ENCODE measurements at places on chromosomes 1 and 21.

GRCh38 chr1:44412601-44413000, 7.5 kb downstream of the RNF220 start:
- no peak for DNase-seq

DNA sequence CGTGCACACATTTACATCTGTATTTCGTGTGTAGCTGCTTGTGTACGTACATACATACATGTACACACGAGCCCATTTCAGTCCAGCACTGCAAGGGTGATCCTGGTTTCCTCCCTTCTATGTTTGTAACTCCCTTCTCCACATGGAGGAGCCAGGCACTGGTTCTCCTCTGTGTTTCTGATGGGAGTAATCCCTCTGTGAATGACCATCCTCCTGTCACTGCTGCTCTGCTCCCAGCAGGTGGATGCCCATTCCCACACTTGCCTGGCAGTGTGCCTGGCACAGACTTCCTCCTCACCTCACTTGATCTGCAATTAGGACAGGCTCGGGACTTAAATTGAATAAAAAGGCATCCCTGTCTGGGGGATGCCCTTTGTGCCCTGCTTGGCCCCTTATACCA, 37.1 kb downstream of the TRAPPC10 start:
- no peak for DNase-seq

DNA sequence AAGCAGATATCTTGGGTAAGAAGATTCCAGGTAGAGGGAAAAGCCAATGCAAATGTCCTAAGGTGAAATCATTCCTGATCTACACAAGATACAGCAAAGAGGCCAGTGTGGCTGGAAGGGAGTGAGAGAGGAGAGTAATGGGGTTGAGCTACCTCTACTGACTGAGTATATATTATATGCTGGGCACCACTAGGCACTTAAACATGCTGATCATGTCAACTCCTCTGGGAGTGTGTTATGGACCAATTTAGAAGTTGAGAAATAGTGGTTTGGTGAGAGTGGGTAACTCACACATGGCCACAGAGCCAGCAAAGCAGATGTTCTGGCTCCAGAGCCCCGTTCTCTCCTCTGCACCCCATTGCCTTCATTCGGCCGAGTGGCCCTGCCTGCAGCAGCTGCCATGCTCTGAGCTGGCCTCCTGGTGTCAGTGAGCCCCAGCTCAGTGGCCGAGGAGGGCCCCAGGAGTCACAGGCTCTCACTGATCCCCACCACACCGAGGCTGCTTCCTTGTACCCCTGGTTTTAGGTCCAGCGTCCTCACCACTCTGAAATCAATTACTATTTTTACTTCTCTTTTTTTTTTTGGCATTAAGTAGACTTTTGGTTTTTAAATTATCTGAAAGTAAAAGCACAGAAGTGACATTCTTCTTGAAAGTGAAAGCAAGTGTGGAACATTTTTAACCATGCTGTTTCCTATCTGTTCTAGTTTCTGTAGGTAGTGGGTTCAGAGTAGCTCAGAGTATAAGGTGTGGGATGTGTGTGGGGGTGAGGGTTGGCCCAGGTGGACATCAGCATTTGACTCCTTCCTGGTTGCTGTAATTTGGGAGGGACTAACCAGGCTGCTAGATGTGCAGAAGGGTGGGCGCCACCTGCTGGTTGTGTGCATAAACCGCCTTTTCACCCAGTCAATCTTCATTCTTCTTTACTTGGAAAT, 45.8 kb upstream of the CRNN start:
- DNase-seq: peak; percentile 78

DNA sequence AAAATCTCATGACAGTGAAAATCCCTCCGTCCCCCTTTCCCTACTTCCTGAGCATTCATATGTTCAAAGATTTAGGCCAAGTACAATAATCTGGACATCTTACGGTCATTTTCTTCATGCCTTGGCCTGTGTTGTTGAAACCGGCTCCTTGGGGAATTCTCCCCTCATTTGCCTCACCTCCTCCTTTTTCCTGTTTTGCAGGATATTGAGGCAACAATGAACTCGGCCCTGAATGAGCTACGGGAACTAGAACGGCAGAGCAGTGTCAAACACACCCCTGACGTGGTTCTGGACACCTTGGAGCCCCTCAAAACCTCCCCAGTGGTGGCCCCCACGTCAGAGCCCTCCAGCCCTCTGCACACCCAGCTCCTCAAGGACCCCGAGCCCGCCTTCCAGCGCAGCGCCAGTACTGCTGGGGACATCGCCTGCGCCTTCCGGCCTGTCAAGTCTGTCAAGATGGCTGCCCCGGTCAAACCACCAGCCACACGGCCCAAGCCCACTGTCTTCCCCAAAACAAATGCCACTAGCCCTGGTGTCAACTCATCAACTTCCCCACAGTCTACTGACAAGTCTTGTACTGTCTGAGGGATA, 9.3 kb upstream of the IKBKE start:
- no peak for DNase-seq

DNA sequence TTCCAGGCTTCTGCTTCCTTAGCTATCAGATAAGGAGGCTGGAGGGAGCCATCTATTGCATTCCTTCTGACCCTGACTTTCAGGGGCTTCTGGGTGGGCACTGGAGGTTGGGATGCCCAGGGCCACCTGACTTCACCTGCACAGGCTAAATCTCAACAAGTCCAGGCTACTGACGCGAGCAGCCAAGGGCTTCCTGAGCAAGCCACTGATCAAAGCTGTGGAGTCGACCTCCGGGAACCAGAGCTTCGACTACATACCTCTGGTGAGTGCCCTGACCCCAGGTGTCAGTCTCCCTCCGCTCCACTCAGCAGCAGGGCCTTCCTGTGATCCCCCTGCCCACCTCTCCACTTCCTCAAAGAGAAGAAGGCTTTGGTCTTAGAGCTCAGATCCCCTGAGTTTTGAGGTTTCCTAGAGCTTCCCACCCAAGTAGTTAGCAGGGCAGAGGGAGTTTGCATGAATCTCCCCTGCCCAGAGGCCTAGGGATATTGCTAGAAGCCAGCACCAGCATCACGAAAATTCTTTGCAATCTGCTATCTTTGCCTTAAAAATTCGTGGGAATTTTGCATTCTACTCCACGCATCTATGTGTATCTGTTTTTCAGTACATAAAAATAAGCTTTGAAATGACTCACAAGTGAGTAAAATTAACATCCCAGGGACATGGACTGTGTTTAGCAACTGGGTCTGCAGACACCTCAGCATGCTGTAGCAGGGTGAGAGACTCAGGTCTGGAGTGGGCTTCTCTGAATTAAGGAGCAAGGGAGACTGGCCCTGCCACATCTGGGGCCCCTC, 61.4 kb downstream of the VWA5B1 start:
- DNase-seq: no peak

DNA sequence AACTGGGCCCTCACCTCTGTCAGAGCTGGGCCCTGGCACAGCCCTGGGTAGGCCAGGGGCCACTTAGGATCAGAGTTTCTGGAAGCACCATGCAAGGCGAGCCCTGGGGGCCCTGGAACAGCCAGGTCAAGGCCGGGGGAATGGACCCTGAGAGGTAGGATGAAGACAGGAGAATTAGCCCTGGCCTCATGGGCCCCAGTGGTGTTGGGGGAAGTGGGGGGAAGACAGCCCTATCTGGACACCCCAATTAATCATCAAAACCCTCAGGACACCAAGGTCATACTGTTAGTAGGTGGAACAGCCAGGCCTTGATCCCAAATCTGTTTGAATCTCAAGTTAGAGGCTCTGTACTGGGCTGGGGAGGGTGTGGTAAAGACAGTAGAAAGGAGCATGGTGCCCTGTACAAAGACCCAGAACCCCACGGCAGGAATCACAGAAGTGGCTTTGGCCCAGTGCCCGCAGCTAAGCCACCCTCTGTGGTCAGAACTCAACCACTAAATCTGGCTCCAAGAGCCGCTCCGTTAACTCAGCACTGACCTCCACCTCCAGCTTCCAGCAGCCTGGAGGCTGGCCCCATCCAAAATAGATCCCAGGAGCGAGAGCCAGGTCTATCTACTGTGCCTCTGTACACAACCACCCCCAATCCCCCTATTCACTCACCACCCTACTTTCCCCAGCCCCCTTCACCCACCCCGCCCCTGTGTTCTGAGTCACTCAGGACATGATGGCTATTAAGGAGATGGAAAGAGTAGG, 14.0 kb upstream of the TRIM63 start:
- DNase-seq: peak; percentile 78

GRCh38 chr1:116380499-116381242, 7.6 kb downstream of the ATP1A1 start:
- no peak for DNase-seq

All from left ventricle myocardium superior (tissue), 1 donor.